ENCODE measurements at places on chromosomes 12 and 14.

GRCh38 chr12:20142956-20143355, 225.4 kb upstream of the PDE3A start:
- DNase-seq, result no peak

GRCh38 chr14:54672688-54673087, 105.8 kb downstream of the SAMD4A start:
- no peak for DNase-seq

GRCh38 chr14:61372842-61373555, 51.6 kb downstream of the PRKCH start:
- no peak for DNase-seq

- DNase-seq, result no peak
These were observed 43.4 kb upstream of the NR2C1 start for GRCh38 chr12:95116773-95117172.

DNA sequence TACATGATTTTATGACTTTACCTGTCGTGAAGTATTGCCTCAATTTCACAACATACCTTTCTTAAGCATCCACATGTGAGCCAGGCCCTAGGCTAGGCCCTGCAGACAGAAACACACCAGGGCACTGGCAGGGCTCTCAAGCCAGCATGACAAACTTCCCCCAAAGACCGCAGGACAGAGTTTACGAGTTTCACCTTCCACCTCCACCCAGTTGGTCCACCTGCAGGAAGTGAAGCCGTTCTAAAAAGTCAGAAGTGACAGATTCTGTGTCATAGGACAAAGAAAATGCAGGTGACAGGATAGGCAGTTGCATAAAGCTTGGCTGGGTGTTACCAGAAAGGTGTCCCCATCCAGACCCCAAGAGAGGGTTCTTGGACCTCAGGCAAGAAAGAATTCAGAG, 382.3 kb downstream of the PCNX1 start:
- no peak for DNase-seq

DNA sequence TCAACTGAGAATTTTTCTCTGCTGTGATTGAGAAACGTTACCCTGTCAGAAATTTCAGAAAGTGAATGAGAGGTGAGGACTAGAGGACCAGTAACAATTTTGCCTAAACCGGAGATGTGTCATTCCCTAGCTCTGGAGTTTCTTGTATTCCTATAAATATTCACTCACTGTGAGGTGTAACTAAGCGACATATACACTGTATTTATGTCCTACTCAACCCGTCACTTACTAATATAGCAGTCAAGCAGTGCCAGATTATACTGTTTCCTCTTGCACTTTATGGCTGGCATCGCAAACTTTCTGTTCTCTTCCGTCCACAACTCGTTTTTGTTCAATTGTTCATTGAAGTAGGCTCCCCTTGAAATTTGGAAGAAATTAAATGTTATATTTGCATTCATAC, 192.9 kb downstream of the NOVA1 start:
- no peak for DNase-seq
